ENCODE measurements at places on chromosomes 2 and 18. TPM values are rescaled to one million over a fixed set of nuclear protein-coding genes. Genes with fewer than 3 reads are reported as not detected.

GRCh38 chr2:88265352-88266303 is 95.5 kb downstream of the THNSL2 start:
- DNase-seq: peak; percentile 49

Gene CLEC4F
- total RNA-seq: not detected

DNA sequence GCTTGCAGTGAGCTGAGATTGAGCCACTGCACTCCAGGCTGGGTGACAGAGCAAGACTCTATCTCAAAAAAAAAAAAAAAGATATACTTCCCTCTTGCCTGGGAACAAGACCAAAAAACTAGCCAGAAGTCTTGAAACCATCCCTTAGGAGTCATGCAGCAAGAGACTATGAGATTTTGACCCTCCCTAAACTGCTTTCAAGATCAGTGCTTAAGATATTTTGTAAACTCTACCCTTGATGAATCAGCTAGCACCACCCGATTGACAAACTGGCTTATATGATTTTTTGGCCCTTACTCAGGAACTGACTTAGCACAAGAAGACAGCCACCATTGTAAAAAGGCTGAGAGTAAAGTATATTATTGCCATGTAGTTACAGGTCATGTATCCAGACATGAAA is 3.8 kb downstream of the SULT1C3 start:
- DNase-seq: no peak

Gene SAG
- total RNA-seq: 0.82 TPM
